Fibroblast of skin of abdomen (primary cell): ENCODE measurements at places on chromosomes 12 and 14.

DNA sequence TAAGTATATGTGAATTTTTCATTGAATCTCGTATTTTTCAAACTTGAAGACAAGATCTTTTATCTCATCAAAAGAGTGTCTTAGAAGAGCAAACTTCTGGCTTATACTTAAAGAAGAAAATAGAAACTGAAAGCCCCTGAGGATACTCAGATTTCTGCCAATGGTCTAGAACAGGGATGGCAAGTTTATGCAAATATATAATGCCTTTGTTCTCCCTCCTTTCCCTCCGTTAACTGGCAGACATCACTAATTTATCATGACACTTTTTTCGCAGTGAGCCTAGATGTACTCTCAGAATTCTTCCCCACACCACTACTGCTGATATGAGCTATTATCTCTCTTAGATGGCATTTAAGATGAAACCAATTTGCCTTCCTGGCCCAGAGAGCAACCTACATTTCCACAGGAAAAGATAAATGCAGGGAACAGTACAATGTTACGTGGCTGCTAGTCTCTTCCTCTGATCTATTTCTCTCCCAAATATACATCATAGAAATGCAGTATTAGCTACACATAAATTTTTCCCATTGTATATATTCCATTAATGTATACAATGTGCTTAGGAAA is 40.0 kb upstream of the DAAM1 start:
- DNase-seq: no peak

DNA sequence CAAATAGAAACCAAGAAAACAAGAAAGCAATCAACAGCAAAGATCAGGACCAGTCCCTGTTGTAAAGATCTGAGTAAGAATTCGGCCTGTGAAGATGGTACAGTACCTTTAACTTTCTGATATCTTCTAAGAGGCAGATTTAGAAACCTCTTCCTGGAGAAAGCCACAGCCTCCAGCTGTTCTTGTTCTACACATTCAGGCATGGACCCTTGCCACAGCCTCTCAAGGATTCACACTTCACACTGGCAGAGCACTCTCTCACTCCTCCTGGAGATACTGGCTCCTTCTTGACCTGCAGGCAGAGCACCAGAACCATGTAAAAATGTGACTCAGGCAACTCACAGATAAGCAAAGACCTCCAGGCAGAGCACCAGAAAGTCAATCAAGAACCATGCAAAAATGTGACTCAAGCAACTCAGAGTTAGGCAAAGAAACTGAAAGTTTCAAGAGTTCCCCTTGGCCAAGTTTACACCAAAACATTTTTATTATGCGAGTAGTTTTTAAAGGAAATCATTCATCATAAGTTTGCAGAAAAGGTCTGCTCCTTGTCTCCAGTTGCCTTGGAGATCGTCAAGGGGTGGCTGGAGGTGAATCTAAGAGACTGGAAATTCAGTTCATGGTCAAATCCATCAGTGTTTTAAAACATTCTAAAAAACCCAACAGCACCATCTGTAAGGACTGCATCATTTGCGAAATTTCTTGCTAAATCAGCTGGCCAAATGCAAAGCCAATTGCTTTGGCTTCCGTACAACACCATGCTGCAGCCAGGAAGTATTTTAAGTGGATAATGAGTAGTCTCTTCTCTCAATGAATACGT is 119.3 kb upstream of the MDM1 start:
- DNase-seq: peak; percentile 94

GRCh38 chr14:105250986-105251385 is 2.7 kb downstream of the BTBD6 start:
- DNase-seq: no peak

DNA sequence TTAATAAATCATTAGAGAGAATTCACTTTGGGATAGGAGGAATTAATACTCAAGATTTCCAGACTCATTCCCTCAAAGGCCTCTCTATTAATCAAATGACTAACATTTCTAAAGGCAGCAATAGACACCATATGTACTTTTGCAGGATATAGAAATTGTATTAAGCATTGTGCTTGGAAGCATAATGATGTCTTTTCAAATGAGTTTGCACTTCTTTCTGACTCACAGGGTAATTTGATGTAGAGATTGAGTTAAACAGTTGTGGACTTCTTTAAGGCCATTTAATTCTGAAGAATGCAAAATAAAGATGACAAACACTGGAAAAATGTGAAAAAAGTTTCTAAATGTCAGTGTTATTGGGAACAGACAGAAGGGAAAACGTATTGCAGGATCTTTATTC is 63.4 kb upstream of the CSRP2 start:
- DNase-seq: peak; percentile 98

GRCh38 chr14:91858536-91859275 is 8.6 kb downstream of the TC2N start:
- peak; percentile 76 for DNase-seq

- DNase-seq: no peak
Observed at GRCh38 chr12:76026643-76027063, 4.9 kb downstream of the PHLDA1 start.

DNA sequence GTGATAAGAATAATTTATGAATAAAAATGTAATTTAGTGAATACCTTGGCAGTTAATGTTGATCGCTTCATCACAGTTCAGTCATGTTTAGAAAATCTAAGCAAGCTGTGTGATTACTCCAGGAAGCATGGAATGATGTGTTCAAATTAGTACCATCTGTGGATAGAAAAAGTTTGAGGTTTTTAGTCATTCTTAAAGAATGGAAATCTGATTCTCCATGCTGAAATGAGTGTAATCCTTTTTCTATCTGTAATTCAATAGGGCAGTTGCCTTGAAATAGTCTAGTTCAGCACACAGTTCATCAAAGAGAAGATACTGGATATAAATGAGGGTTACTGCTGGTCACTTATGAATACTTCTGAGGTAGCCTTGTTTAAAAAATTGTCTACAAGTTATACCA is 127.2 kb upstream of the MYF6 start:
- peak; percentile 96 for DNase-seq

DNA sequence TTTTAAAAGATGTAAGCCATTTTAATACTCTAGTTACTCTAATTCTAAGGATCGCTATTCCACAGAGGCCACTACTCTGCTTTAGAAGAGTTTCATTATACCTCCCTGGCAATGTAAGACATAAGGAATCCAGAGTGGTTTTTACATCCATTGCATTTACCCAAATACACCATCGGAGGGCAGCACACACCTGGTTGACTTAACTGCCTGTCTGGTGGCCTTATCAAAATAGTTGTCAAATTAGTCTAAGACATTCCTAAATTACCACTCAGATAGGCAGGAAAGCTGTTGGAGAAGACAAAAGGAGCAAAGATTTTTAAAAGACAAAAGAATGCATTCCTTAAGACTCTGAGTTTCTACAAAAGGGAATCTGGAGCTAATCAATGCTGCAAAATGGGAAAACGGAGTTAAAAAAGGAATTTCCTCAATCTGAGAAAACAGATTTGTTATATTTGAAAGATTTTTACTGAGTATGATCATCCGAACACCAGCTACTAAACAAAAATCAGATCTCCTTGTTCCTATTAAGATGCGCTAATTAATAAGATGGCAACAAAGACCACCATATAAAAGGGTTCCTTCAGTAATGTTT is 33.8 kb upstream of the FGD4 start:
- DNase-seq: peak; percentile 77

- DNase-seq: no peak
Observed at GRCh38 chr12:109451400-109451799, 25.7 kb downstream of the KCTD10 start.

DNA sequence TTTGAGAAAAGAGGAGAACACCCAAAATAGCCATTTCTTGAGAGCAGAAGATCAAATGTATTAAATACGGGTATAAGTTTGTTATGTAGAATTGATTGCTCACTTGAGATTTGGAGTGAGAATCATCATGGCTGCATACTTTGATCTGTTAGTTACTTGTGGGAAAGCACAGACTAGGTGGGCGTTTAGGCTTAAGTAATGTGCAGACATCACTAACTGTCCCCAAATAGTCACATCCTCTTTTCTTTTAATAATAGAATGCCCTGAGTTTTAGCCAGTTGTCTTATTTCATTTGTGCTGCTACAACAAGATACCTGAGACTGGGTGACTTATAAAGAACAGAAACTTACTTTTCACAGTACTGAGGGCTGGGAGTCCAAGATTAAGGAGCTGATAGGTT is 14.3 kb upstream of the GTF2A1 start:
- no peak for DNase-seq

DNA sequence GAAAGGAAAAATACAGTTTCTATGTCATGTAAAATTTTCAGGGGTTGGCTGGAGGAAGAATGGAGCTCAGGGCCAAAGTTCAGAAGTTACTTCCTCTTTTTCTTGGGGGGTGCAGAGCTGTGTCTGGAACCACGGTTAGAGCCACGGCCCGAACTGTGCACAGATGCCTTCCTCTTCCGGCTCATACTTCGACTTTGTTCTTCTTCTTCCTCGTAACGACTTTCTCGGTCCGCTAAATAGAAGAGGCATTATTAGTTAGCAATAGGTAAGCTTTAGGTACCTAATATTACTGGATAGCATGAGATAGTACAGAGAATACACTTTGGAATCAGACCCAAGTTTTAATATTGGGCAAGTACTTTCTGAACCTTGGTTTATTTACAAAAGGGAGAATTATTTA is 31.2 kb downstream of the SUPT16H start:
- DNase-seq: no peak

DNA sequence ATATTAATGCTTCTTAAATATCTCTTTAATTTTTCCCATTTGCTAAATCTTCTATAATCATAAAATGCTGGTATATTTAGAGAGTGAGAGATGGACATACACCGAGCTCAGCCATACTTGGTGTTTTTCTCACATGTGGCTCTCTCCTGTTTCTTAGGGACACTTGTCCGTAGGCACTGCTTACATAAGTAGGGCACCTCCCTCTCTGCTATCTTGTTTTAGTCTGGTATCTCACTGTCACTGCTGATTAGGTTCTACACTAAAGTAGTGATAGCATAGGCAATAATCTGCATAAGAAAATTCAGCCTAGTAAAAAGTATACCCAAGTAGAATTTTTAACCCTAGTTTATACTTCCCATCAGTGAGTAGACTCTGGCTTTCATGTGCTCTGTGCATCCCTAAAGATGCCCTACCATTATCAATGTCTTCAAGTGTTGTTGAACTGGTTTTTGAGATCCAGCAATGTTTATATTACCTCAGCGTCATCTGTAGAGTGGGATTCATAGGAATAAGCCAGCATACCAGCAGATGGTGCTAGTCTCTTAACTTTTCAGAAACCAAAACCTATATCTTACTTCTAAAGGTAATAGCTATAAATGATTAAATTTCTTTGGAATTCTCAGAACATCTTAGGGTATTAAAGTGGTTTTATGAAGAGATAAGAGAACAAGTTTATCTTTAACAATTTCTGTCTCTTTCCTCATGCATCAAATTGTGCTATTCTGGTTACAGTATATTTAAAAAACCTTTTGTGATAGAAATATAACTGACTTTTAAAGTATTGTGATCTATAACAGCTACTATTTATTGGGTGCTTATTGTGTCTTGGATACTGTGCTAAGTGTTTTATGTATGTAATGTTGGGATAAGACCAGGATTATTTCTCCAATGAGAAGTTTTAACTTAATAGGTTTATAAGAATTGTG is 32.9 kb downstream of the ARID2 start:
- DNase-seq: peak; percentile 44

DNA sequence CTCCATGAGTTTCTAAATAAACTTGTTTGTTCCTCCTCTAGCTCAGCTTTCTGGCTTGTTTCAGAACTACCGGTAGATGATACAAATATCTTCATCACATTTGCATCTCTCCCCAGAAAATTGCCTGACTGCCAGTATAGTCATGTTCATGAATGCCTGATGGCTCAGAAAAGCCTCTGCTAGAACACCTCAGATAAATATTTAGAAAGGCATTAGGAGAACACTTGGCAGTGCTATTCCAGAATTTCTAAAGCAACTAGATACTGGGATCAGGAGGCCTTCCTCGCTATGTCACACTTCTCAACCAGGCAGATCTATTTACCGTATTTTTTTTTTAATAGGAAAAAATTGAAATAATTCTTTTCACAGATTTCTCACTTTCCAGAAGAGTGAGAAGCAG is 32.3 kb upstream of the KRAS start:
- no peak for DNase-seq

DNA sequence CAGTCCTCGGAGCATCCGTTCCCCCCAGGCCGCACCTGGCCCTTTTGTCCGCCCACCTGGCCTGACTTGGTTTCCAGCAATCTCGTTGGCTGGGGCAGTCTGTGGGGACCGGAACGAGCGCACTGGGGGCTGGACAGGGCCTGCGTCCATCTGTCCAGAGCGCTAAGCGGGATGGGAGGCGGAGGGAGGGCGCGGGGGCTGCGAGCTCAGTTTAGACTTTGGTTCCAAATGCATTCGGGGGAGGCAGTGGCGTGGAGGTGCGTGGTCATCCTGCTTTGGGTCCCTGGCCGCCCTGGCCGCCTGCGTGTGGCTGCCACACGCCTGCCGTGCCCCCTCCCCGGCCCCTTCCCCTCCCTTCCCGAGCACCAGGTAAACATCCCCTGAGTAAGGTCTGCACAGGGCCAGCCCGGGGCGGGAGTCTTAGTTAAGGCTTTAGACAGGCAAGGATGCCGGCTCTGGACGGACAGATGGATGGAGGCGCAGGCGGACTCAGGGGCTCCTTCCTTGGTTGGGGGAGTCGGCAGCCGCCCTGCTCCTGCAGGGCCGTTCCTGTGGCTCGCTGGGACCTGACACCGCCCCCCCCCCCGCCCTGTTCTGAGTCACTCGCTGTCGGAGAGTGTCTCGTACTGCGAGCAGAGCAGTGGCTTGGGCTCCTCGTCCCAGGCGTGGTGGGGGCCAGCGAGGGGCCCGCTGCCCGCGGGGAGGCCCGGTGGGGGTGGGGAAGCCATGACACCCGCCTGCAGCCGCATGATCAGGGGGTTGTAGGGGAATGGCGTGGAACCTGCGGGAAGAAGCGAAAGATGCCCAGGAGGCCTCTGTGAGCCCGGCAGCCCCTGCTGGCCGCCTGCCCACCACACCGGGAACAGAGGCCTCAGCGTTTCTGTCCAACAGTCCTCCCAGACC is 30.2 kb downstream of the RFLNA start:
- DNase-seq: no peak

- DNase-seq: peak; percentile 73
Observed at GRCh38 chr14:104680056-104680805, 9.2 kb upstream of the INF2 start.

DNA sequence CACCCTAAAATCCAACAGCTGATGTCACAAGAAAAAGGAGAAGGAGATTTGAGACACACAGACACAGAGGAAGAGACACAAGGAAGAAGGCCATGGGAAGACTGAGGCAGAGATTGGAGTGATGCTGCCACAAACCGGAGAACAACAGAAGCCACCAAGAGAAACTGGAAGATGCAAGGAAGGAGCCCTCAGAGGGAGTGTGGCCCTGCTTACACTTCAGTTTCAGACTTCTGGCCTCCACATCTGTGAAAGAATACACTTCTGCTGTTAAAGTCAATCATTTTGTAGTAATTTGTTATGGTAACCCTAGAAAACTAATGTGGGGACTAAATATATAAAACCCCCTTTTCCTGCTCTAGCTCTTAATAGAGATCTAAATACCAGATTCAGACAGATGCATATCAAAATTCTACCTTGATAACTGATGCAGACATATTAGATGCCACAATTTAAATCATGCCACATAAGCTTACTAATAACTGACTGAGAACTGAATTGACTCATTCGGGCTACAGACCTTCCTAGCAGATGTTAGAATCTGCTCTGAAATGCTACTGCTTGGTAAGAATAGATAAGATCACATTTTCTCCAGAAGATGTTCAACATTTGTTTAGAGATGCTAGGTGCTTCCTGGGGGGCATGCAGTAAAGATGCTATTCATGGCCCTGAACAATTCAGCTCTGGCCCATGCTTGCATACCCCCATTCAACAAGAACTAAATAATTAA is 113.1 kb upstream of the CCND2 start:
- DNase-seq: no peak
